ENCODE measurements at places on chromosomes 2 and 18. TPM values are rescaled to one million over a fixed set of nuclear protein-coding genes. Genes with fewer than 3 reads are reported as not detected.

DNA sequence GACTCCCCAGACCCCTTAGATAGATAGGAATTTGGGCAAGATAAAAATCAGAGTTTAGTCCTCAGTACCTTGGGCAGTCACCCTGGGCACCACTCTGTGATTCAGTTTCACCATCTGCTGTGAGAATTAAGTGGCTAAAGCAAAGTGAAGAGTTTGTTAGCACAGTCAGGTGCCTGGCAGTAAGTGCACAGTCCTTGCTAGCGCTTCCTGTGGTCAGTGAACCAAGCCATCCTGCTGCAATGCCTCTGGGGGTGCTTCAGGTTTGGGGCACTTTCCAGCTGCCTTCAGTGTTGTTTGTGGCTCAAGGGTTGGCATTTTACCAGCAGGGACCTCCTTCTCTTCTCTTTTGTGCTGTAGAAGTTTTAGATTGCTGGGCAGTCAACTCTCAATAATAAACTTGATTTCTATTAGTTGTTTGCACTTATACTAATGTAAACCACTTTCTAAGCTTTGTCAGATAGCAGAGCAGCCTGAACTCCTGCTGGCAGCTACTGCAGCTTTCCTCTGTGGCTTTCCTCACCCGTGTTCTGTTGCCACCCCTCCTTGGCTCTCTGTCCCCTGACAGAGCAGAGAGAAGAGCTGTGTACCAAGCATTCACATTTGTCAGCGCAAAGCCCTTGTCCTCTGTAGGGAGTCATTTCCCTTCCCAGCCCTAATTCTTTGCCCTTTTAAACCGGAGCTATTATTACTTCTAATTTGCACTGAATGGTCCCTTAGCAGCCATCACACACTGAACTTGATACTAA is 48.4 kb upstream of the RMP24 start:
- DNase-seq: no peak

GRCh38 chr18:5720132-5720531 is 175.2 kb downstream of the TMEM200C start:
- no peak for DNase-seq

DNA sequence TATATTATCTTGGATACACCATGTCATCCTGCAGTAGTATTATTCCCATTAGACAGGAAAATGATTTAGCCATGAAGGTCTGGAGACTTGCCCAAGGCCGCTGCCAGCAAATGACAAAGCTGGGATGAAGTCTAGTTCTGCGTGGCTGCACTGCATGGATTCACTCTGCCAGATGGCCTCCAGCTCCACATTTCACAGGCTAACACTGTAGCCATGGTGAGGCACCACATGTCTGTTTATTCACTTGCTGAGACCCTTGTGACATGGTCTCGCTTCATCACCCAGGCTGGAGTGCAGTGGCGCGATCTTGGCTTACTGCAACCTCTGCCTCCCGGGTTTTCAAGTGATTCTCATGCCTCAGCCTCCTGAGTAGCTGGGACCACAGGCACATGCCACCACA is 31.5 kb upstream of the SCG2 start:
- no peak for DNase-seq

GRCh38 chr18:29076645-29077044 is 899.7 kb upstream of the CDH2 start:
- no peak for DNase-seq

DAPL1 gene
- polyA plus RNA-seq: 58.9 TPM

ABCG5 gene
- 0.54 TPM for polyA plus RNA-seq

GRCh38 chr18:8694891-8695290 is 10.5 kb upstream of the MTCL1 start:
- DNase-seq: no peak

GRCh38 chr2:177897278-177897677 is 175.3 kb downstream of the PDE11A start:
- DNase-seq: no peak

DNA sequence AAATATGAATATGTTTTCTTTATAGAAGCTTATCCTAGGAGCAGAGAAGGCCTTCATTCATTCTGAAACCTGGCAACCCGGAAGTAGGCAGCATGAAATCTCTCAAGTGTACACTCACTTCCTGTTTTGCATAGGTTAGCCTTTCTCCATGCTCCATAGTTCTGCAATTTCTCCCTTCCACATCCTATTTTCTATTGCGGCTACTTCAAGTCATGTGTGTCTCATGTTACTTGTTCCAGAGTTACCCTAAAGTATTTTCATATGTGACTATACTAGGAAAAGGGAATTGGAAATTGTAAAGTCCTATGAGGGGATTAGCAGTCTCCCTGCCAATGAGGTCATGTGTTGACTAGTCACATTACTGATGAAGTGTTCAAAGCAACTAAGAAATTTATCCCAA is 320.6 kb downstream of the NCKAP5 start:
- DNase-seq: no peak

- no peak for DNase-seq
These were observed 184.1 kb downstream of the AGAP1 start for GRCh38 chr2:235677937-235678336.

CROCC2 gene
- polyA plus RNA-seq: 0.06 TPM

ABCB11 gene
- 0.13 TPM for polyA plus RNA-seq

GALNT5 gene
- 0.43 TPM for polyA plus RNA-seq

CPLX4 gene
- 0.24 TPM for polyA plus RNA-seq

DNA sequence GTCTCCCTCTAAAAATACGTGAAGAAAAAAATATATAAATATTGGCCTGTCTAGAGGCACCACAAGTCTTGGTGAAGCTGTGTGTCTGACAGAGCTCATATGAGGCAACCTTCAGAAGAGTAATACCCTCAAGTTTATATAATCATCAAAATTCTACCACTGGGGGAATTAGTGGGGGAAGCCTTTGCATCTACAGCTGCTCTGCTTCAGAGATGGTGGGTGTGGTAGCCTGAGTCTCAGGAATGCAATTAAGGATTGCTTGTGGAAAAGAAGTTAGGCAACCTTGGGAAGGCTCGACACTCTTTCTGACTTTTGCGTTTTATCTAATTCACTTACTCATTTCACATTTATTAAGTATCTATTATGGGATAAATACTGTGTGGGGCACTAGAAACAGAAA is 17.4 kb downstream of the TPGS2 start:
- no peak for DNase-seq

- no peak for DNase-seq
These were observed 92.0 kb downstream of the CDCA7 start for GRCh38 chr2:173446722-173447121.

TEKT4 gene
- polyA plus RNA-seq: 0.22 TPM

- no peak for DNase-seq
These were observed 78.2 kb downstream of the KCTD1 start for GRCh38 chr18:26470011-26470637.

DNA sequence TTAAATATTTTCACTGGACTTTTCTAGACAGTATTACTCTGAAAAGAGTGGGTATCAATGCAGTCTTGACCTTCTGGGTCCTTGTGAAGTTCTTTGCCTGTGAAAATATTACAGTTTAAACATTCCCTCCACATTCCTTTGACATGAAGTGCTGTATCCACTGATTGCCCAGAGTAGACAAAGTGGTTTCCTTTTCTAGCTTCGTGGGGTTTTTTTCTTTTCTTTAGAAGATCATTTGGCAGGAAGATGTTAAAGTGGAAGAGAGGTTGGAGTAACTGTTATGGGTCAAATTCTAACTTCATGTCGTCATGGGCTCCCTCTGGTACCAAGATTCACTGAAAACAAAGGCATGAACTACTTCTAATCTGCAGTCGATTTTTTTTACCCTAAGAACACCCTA is 496.9 kb downstream of the EPHA4 start:
- no peak for DNase-seq

DNA sequence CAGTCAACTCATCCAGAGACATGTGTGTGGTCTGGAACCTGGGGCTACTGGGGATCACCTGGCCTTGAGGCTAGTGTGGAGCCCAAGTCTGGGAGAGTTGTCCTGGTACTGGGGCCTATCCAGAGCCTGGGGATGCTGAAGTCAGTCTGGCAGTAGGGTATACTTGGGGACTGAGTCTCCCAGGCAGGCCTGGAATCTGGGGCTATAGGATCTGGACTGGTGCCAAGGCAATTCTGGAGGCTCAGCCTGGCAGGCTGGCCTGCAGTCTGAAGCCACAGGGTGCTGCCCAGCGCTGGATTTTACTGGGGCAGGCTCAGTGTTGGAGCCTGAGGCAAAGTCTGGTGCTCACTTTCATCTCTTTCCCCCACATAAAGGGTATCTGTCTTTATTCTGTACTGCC is 46.5 kb downstream of the AQP4 start:
- DNase-seq: no peak

DNA sequence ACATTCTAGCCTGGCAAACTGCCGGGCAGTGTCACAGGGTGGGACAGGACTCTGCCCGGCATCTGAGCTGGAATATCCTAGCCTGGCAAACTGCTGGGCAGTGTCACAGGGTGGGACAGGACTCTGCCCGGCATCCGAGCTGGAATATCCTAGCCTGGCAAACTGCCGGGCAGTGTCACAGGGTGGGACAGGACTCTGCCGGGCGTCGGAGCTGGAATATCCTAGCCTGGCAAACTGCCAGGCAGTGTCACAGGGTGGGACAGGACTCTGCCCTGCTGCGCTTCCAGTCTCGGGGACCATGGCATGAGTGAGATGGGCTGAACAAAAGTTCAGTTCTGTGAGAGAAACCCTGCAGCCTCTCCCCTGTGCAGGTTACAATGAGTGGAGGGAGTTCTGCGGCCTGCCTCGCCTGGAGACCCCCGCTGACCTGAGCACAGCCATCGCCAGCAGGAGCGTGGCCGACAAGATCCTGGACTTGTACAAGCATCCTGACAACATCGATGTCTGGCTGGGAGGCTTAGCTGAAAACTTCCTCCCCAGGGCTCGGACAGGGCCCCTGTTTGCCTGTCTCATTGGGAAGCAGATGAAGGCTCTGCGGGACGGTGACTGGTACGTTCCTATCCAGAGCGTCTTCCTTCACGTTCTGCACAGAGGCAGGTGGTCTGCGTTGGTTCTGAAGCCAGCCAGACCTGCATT is 80.3 kb downstream of the TPO start:
- DNase-seq: no peak

ELAC1 gene
- 17.5 TPM for polyA plus RNA-seq

DNA sequence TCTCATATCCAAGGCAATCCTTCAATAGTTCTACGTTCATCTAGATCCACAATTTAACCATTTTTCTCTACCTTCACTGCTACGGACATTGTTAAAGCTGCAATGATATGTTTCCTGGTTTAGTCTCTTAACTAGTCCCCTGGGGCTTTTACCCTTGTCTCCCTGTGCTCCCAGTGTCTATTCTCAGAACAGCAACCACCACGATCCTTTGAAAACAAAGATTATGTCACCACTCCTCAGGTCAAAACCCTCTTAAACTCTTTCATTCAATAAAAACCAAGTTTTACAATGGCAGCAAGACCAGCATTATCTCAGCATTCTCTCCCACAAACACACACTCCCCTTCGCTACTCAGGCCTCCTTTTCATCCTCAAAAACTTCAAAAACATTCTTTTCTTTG is 298.2 kb upstream of the CHST9 start:
- DNase-seq: no peak

DOK6 gene
- 17.6 TPM for polyA plus RNA-seq

SERPINB4 gene
- polyA plus RNA-seq: 0.08 TPM

GRCh38 chr2:12076810-12077209 is 330.4 kb downstream of the LPIN1 start:
- no peak for DNase-seq

COLEC12 gene
- polyA plus RNA-seq: 29.9 TPM

C1QL2 gene
- polyA plus RNA-seq: not detected

DNA sequence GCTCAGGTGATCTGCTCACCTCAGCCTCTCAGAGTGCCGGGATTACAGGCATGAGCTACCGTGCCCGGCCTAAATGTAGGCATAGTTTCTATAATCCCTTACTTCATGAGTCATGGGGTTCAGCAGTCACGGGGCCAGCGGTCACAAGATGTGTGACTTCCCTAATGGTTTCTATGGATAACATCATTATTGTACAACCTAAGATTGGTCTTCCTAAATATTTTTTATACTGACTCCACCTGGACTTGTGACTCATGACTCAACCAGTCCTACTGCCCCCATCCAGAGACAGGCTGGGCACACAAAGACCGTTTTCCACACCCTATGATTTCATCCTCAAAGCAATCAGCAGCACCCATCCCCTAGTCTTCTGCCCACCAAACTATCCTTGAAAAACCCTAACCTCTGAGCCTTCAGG is 15.9 kb downstream of the FAM210A start:
- no peak for DNase-seq

- no peak for DNase-seq
These were observed 318.8 kb upstream of the KCNH7 start for GRCh38 chr2:163157411-163157810.

GCG gene
- not detected for polyA plus RNA-seq

GRCh38 chr2:671072-671471 is 6.1 kb downstream of the TMEM18 start:
- no peak for DNase-seq

GRCh38 chr2:219149667-219150066 is 10.9 kb downstream of the NHEJ1 start:
- DNase-seq: no peak

FOXD4L1 gene
- polyA plus RNA-seq: 0.20 TPM

DNA sequence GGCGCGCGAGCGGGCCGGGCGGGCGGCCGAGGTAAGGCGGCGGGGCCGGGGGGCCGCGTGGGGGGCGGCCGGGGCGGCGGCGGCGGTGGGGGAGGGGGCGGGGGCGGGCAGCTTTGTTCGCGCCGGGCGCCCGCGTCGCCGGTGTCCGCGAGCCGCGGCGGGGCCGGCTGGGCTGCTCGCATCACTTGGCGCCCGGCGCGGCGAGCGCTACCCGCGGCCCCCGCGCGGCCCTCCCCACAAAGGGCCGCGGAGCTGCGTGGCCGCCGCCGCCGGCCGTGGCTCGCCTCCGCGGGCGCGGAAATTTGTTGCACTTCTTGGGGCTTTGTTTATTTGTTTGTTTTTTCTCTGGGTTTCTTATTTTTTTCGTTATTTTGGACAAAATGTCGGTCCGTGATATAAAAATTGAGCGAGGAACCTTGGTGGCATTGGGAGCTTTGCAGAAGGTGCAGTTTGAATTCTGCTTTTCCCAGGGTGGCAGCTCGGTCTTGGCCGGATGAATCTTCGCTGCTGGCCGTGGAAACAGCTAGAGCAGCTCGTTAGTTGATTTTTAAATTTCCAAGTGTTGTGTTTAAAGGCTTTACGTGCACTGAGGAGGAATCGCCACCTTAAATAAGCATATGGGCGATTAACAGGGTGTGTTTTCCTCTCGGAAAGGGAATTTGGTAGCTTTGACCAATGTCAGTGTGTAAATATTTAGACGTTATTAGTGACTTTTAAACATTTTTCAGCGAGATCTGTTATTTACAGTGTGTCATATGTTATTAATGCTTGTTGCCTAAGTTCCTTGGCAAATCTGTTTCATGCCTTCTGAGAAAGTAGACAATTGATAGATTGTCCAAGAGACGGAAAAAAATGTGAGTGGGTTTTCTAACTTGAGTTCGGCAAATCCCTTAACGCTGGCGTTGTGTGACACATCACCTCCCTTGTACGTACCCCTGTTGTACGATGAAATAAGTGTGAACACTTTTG is 822 bp downstream of the UBE2E3 start:
- no peak for DNase-seq

DUSP19 gene
- 6.5 TPM for polyA plus RNA-seq

DNA sequence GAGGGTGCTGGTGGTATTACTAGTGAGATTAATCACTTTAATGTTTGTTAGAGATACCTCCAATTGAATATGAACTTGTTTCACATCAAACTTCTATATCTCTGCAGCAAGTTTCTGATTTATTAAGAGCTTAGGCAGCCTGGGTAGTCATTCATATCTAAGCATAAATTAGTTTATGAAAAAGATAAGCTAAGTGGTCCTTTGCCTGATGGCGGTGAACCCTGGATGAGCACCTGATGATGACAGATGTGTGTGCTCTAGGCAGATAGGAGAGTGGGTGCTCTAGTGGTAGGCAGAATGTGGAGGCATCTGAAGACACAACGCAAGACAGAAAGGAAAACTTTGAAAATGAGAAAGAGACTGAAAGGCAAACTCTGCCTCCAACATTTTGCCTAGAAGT is 5.0 kb downstream of the FKBP7 start:
- DNase-seq: no peak

C2orf78 gene
- polyA plus RNA-seq: not detected
